H1 (cell line): ENCODE measurements at places on chromosomes 3 and 15.

DNA sequence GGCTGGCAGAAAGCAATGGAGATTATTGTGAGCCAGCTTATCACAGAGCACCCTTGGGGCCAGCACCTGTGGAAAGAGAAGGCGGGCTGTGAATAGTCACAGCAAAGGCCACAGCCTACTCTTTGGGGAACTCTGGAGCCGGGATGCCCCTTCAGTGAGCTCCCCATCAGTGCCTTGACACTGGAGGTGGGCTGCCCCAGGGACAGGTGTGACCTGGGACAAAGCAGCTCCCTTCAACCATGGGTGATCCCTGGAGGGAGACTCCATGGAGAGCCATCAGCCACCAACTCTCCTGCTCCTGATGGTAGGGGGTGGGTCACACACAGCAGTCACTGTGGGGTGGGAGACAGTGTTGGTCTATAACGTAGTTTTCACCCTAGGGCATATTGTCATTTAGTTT, 5.8 kb downstream of the TTC21A start:
- H3K27me3 ChIP-seq = no peaks in the 10 kb centered on the region
- DNase-seq = no peak
- H3K4me1 ChIP-seq = no peaks in the 10 kb centered on the region
- H3K27ac ChIP-seq = no peak overlapping the region

GRCh38 chr3:182305881-182306665, 487.2 kb upstream of the ATP11B start:
- H3K27me3 ChIP-seq = no peaks in the 10 kb centered on the region
- DNase-seq = no peak
- no peaks in the 10 kb centered on the region for H3K36me3 ChIP-seq
- peaks cover 5% of the 10 kb centered on the region for H3K4me1 ChIP-seq
- H3K4me3 ChIP-seq = no peak overlapping the region

GRCh38 chr3:71831599-71831998, 46.7 kb upstream of the PROK2 start:
- H3K36me3 ChIP-seq = no peaks in the 10 kb centered on the region
- H3K27ac ChIP-seq = no peak overlapping the region
- no peak overlapping the region for H3K4me3 ChIP-seq
- no peak for DNase-seq

DNA sequence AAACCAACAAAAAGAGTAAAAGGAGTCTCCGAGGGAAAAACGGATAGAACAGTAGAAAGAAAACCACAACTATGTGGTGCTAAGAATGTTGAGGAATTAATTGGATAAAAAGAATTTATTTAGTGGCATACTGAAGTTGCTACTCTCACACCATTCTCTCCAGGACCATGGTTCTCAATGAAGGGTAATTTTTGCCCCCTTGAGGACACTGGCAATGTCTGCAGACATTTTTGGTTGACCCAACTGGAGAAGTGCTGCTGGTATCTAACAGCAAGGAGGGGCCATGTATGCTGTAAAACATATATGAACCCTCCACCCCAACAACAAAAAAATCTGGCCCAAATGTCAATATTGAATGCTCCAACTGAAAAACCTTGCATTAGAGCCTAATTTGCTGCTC, 85.9 kb upstream of the CSPG5 start:
- H3K27me3 ChIP-seq = no peaks in the 10 kb centered on the region
- no peaks in the 10 kb centered on the region for H3K4me1 ChIP-seq

DNA sequence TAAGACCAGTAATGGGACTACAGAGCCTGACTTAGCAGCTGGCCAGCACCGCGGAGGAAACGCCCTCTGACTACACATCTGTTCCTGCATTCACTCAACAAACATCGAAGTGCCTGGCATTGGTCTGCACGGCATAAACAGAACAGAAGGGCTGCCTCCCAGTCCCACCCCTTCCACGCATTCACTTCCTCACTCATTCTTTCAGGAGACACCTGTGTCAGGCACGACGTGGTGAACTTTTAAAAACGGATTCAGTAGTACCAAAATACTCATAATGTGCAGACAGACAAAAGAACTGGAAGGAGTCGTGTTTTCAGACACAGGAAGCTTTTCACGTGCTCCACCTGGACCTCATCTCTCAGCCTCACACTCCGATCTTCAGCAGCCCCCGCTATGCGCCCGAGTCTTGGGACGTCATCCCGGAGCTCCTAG, 123.3 kb downstream of the XXYLT1 start:
- no peaks in the 10 kb centered on the region for H3K27me3 ChIP-seq
- no peak overlapping the region for H3K27ac ChIP-seq
- peaks cover 12% of the 10 kb centered on the region for H3K4me1 ChIP-seq

GRCh38 chr15:79314811-79315210, 3.9 kb downstream of the TMED3 start:
- H3K36me3 ChIP-seq = peaks cover 37% of the 10 kb centered on the region
- H3K4me1 ChIP-seq = peaks cover 11% of the 10 kb centered on the region; the same call in 1 of the 2 replicates
- H3K27me3 ChIP-seq = no peaks in the 10 kb centered on the region
- no peak overlapping the region for H3K27ac ChIP-seq
- no peak overlapping the region for H3K4me3 ChIP-seq

DNA sequence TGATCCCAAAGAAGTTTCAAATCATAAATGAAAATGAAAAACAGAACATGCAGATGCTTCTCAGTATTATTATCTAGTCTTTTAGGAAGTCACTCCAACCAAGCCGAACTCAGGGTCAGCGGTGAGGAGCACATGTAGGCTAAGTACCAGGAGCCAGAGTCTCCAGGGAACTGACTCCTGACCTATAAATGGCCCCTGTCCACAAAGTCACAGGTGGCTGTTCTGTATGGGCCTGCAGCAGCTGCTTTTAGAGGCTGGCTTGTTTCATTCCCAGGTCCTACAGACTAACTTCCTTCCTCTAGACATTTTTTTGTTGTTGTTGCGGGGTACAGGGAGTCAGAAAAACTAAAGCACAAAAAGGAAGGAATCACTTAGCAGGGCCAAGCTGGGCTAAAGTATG, 54.6 kb downstream of the DAPK2 start:
- no peaks in the 10 kb centered on the region for H3K4me1 ChIP-seq
- no peaks in the 10 kb centered on the region for H3K27me3 ChIP-seq
- no peaks in the 10 kb centered on the region for H3K36me3 ChIP-seq
- H3K27ac ChIP-seq = no peak overlapping the region
- DNase-seq = no peak

GRCh38 chr15:72197460-72198355, at the start of gene GRAMD2A:
GRAMD2A (minus strand) TSS chr15:72197787.
- H3K36me3 ChIP-seq = peaks cover 34% of the 10 kb centered on the region
- H3K4me1 ChIP-seq = peaks cover 8% of the 10 kb centered on the region
- H3K27ac ChIP-seq = no peak within 1 kb of the TSS

- no peak overlapping the region for H3K4me3 ChIP-seq
- no peaks in the 10 kb centered on the region for H3K36me3 ChIP-seq
- H3K4me1 ChIP-seq = no peaks in the 10 kb centered on the region
- DNase-seq = no peak
- no peak overlapping the region for H3K27ac ChIP-seq
These were observed 295.8 kb upstream of the THBS1 start for GRCh38 chr15:39285071-39285470.

DNA sequence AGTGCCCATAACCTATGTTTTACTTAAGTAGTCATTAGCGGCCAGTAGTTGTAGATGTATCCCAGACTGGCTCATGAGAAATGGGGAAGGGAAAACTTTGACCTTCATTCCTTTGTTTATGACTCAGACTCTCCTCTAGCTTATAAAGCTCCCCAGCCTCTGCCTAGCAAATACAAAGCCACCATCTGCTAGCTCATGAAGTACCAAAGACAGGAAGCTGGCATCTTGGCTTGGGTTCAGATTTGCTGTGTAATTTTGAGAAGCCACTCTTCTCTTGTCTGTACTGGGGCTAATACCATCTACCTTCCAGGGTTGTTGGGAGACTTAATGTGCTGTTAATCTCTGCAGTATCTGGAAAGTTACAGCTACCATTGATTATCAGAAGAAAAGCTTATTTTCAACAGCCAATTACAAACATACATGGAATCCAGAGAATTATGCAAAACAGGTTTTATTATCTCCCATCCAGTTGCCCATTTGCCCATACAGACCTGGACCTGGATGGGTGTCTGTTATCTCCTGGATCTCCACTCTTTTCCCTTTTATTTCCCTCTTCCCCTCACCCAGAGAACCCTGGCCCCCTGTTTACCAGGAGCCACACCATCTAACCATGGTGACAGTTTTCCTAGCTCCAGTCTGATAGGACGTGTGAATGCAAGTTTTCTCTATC, 153.8 kb downstream of the SEMA6D start:
- no peak overlapping the region for H3K4me3 ChIP-seq
- DNase-seq = no peak
- H3K36me3 ChIP-seq = no peaks in the 10 kb centered on the region
- no peaks in the 10 kb centered on the region for H3K4me1 ChIP-seq

DNA sequence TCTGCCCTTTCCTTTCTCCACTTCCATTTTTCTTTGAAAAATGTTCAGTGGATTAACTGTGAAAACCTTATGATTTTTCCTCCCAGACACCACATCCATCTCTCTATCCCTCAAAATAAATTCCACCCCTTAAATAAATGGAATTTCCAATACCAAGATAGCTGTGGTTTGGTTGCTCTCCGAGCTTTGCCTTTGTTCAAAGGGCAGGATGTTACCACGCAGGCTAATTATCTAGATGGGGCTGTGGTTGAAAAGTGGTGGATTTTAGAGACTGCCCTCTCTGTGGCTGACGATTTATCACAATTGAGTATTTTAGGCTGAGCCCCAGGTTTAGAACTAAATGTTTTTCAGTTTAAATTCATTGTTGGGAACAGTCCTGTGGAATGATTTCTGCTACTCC, 36.9 kb upstream of the CMSS1 start:
- H3K27ac ChIP-seq = no peak overlapping the region
- no peaks in the 10 kb centered on the region for H3K4me1 ChIP-seq
- no peaks in the 10 kb centered on the region for H3K36me3 ChIP-seq
- H3K27me3 ChIP-seq = no peaks in the 10 kb centered on the region
- no peak overlapping the region for H3K4me3 ChIP-seq
- no peak for DNase-seq

GRCh38 chr15:101178479-101178878, 73.4 kb downstream of the CHSY1 start:
- H3K36me3 ChIP-seq = peaks cover 13% of the 10 kb centered on the region
- H3K4me3 ChIP-seq = no peak overlapping the region
- H3K27ac ChIP-seq = no peak overlapping the region
- H3K4me1 ChIP-seq = no peaks in the 10 kb centered on the region

DNA sequence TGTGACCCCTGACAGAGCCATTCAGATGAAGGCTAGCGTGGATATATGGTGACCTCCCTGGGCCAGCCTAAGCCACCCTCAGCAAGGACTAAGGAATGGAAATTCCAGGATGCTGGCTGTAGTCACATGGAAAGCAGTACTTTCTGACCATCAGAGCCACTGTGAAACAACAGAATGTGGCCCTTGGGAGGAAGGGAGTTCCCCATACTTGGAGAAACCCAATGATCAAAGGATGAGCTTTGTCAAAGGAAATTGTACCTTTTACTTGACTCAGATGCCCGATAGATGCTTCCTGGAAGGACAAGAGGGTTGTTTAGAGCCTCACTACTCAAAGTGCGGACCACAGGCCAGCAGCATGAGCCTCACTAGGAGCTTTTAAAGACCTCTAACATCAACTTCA, 484.5 kb upstream of the PROK2 start:
- no peaks in the 10 kb centered on the region for H3K27me3 ChIP-seq
- H3K36me3 ChIP-seq = no peaks in the 10 kb centered on the region
- no peak overlapping the region for H3K4me3 ChIP-seq

- no peaks in the 10 kb centered on the region for H3K27me3 ChIP-seq
These were observed 68.7 kb downstream of the AAGAB start for GRCh38 chr15:67185621-67186225.

- no peak for DNase-seq
- no peak overlapping the region for H3K27ac ChIP-seq
- peaks cover 3% of the 10 kb centered on the region for H3K4me1 ChIP-seq
- H3K27me3 ChIP-seq = no peaks in the 10 kb centered on the region
These were observed 244.9 kb downstream of the FAM43A start for GRCh38 chr3:194930377-194931204.

- no peak for DNase-seq
- no peak overlapping the region for H3K27ac ChIP-seq
- no peak overlapping the region for H3K4me3 ChIP-seq
- no peaks in the 10 kb centered on the region for H3K27me3 ChIP-seq
These were observed 292.4 kb downstream of the PDCD6IP start for GRCh38 chr3:34090876-34091275.

DNA sequence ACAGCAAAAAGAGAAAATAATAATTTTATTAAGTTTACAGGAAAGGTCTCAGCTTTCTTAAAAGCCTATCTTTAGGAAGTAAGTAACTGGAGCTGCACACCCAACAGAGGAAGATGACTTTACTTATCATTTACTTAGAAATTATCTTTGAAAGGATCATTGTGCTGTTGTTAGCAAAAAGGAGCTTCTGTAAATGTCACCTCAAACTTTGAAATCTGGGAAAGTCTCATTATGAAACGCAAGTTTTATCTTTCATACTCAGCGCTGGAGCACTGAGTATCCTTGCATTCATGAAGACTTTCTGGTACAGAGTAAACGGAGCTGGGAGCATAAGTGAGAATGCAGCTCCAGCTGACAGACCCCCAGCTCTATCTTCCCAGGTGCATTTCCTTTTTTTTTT, 491.2 kb upstream of the TPRG1 start:
- no peaks in the 10 kb centered on the region for H3K4me1 ChIP-seq
- H3K4me3 ChIP-seq = no peak overlapping the region
- DNase-seq = no peak
- no peaks in the 10 kb centered on the region for H3K27me3 ChIP-seq
- H3K36me3 ChIP-seq = no peaks in the 10 kb centered on the region

DNA sequence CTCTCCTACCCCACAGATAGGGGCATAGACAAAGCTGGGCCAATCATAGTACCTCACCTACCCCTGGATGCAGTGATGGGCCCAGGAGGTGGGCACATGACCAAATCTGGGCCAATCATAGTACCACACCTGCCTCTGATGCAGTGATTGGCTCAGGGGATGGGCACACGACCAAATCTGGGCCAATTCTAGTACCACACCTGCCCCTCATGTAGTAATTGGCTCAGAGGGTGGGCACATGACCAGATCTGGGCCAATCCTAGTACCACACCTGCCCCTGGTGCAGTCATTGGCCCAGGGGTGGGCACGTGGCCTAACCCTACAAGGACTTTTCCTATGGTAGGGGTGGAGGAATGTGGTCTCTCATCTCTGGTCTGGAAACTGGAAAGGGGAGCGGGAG, 56.9 kb upstream of the MEF2A start:
- H3K27me3 ChIP-seq = no peaks in the 10 kb centered on the region; the same call in 1 of the 2 replicates
- H3K4me3 ChIP-seq = no peak overlapping the region
- no peaks in the 10 kb centered on the region for H3K4me1 ChIP-seq
- DNase-seq = no peak
